CD4-positive, alpha-beta T cell treated with Interleukin-15 for 4 hours (primary cell): ENCODE measurements at places on chromosomes 7 and 10.

- no peak for DNase-seq
Measured at GRCh38 chr7:127665922-127666321, 13.9 kb downstream of the SND1 start.

GRCh38 chr7:103833401-103833800 is 156.1 kb downstream of the RELN start:
- DNase-seq = no peak

GRCh38 chr10:119003572-119004289 is 25.8 kb upstream of the NANOS1 start:
- no peak for DNase-seq

GRCh38 chr7:138875794-138876193 is 77.8 kb upstream of the ATP6V0A4 start:
- DNase-seq = peak; percentile 67

GRCh38 chr7:151058781-151059366 is 515 bp upstream of the SLC4A2 start:
- DNase-seq = peak; percentile 7

- DNase-seq = no peak
Measured at GRCh38 chr7:75808106-75808505, 5.5 kb downstream of the CCL24 start.

GRCh38 chr10:35487336-35488034 is 117.7 kb upstream of the GJD4 start:
- no peak for DNase-seq

GRCh38 chr7:17121671-17122070 is 176.8 kb upstream of the AHR start:
- no peak for DNase-seq

- no peak for DNase-seq
Measured at GRCh38 chr7:138033241-138033640, 31.4 kb upstream of the CREB3L2 start.

DNA sequence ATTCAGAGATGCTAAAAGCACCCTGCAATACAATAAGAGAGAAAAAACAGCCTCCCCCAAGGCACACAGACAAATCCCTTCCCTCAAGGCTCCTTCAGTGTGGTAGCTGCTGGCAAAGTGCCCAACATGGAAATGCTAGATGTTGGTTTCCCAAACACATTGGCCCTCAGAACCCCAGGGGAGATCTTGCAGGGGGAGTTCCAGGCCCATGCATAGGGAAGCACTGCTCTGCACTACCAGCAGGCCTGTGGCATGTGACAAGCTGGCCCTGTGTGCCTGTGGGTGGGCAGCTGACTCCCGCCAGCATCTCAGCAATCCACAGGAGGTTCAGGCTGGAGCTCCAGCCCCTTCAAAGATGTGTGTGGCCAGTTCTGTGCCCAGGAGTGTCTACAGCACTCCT is 16.8 kb upstream of the CSGALNACT2 start:
- DNase-seq = no peak

DNA sequence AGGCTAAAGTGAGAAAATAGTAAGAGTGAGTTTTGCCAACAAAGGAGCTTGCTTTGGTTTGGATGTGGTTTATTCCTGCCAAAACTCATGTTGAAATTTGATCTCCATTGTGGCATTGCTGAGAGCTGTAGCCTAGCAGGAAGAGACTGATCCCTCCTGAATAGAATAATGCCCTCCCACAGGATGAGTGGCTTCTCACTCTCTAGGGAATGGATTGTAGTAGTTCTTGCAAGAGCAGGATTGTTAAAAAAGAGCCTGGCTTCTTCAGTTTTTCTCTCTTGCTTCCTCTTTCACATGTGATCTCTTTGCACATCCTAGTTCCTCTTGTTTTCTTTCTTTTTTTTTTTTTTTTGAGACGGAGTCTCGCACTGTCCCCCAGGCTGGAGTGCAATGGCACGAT is 34.4 kb downstream of the ASAH2 start:
- DNase-seq = no peak

DNA sequence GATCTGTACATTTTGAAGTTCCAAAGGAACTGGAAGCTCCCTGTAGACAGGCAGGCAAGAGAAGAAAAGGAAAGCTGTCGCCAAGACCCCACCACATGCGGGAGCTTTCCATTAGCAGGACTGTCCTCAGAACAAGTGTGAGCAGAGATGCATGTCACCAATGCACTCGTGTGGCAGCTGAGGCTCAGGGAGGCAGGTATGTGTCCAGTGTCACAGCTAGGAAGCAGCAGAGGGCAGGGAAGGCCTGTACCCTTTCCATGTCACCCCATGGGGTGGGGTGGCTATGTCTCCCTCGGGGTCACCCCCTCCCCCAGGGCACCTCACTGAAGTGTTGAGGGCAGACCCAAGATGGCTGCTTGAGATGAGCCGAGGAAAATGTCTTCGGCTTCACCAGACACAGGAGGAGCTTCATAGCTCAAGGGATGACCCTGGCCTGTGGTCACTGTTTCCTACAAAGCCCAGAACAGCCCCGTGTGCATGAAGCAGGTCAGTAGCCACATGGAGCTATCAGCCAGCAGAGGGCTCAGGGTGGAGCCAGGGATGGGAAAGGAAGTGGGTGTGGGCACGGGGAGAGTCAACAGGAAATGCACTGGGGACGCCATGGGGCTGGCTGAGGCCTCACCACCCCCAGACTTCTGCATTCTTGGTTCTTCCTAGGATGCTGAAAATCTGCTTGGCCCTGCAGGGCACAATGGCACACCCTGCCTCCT is 96.6 kb downstream of the FAM53B start:
- peak; percentile 77 for DNase-seq

- DNase-seq = no peak
Measured at GRCh38 chr10:120646159-120646732, 189.2 kb downstream of the PLPP4 start.

DNA sequence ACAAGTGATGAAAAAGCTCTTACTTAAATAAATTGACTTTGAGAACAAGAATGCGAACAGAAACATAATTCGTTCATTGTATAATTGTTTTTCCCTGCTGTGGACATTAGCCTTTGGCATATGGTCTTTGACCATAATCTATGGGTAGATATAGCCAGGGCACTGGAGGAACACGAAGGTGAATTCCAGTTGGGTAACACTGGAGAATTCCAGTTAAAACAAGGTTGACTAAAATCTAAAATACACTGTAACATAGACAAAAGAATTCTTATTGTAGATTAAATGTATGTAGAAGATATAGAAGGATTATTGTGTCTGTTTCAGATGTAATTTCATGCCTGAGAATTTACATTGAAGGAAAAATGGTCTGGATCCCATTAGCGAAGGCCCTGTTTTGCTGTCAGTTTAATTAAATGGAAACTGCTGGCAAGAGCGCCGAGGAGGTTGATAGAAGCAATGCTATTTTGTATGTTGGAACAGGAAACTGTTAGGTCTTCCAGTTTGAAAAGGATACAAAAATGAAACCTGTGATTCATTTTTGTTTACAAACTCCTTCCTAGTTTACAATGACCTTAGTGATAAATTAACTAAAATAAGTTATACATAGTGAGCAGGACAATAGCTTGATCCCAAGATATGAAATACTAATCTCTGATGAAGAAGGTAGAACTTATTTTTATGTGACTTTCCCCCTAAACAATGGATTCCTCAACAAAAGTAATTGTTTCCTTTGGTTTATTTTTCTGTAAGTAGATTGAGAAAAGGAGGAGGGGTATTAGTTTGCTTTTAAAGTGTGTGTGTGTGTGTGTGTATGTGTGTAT is 68.9 kb downstream of the ARID5B start:
- no peak for DNase-seq

- DNase-seq = no peak
Measured at GRCh38 chr10:49049660-49050059, 65.7 kb downstream of the VSTM4 start.

DNA sequence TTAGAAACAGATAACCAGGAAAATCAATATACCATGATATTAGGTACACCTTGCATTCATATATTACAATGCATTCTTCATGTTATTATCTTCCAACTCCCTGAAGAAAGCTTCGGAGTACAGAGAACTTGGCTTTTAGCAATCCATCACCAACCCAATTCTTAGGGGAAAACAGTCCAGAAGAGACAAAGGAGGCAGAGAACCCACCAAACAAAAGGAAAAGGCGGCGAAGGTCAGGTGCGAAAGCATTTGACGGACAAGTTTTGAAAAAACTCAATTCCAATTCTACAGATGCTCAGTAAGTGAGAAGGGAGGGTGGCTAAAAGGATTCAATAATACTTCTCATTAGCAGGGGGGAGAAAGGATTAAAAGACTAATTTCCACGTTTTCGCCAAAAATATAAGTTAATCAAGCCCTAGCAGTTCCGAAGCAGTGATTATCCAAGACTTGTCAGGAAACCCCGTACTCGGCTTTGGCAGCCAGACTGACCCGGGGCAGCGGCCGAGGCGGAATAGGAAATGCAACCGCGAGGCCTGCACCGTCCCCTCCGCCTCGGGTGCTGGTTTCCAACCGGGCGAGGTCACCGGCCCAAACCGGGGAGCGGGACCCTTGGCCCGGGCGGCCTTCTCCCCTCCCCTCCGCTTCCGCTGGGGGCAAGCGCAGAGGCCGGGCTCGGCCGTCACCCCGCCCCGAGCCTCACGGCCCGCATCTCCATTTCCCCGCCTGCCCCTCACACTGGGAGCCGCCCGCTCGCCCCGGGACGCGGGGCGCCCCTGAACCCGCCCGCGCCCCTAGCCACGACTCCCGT is 747 bp downstream of the GDI2 start:
- DNase-seq = peak; percentile 23

DNA sequence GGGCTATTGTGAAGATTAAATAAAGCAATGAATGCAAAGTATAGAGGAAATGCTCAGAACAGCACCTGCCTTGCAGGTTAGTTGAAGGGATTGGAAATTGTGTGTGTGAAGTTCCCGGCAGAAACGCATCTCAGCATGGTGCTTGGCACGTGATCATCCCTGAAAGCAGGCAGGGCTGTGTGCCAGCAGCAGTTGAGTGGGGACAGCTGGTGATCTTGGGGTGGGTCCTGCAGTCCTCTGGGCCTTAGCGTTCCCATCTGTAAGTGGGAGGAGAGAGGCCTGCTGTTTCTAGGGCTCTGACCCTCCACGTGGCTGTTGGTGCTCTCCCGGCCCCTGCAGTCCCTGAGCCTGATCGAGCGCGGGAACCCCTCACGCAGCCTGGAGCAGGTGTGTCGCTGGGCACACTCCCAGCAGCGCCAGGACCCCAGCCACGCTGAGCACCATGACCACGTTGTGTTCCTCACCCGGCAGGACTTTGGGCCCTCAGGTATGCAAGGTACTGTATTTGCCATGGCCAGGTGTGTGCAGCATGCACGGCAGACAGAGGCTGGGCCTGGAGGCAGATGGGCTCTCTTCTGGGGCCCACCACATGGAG is 55.3 kb downstream of the TBATA start:
- no peak for DNase-seq

DNA sequence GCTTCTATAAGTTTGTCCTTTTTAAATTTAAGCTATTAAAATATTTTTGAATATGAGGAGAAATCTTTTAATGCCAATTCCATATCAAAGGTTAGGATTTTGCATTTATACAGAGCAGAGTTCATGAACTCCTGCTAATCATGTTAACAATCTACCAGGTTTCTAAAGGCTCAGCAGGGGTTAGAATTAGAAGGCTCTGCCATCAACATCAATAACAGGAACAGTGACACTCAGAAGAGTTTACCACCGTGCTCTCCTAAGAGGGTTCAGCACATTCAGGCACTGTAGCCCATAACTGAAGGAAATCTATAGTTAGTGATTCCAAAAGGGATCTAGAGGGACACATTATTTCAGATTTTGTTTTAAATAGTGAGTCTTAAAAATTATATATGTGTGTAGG is 100.1 kb downstream of the HOXA1 start:
- DNase-seq = no peak

DNA sequence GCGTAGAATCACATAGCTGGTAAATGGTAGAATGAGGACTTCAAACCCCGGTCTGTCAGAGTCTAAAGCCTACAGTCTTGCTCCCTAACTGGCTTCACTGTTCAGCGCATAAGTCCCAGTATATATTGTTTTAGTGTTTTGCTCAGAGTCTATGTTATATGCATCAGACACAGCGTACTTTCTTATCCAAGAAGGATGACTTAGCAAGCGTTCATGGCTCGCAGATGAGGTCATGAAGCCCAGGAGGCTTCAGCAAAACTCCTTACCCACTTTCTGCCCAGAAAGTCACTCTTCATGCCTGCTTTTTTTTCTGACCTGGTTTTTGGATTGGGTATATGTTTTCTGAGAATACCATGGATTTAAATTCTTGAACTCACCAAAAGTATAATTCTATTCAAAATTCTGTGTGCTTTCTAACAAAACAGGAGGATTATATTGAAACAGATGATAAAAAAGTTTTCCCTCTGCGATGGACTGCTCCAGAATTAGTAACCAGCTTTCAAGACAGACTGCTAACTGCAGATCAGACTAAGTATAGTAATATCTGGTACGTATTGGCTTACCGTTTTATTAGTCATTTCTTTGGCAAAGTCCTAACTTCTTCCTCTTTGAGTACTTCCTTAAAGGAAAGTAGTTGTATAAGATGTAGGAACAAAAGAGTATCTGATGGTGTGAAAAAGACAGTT is 24.6 kb upstream of the BHLHA15 start:
- DNase-seq = no peak

DNA sequence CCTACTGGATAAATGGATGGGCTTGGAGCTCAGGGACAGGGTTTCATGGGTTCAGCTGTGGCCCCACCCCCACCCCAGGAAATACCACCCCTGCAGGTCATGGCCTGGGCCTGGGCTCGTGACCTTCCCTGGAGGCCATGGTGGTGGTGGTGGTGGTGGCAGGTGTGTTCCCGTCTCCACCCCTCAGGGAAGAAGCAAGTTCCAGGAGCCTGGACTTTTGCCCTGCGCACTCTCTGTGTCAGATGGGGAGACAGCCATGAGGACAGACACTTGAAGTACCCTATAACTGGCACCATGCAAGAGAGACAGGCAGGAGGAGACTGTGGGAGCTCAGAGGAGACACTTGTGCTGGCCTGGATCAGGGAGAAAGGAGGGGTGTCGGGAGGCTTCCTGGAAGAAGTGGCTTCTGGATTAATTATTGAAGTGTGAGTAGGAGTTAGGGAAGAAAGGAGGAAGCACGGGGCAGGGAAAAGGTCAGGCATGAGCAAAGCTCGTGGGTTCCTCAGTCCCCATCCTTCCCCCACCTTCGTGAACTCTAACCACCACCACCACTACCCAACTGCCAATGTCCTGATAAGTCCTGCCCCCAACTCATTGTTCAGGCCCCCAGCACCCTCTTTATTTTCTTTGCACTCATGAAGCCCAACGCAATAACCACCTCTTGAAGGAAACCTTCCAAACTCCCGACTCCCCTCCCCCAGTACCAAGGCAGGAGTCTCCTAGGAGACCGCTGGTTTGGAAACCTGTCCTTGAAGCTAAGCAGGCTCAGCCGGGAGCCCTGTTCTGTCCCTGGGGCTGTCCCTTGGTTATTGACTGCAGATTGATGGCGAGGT is 8.9 kb downstream of the SH2B2 start:
- DNase-seq = no peak

DNA sequence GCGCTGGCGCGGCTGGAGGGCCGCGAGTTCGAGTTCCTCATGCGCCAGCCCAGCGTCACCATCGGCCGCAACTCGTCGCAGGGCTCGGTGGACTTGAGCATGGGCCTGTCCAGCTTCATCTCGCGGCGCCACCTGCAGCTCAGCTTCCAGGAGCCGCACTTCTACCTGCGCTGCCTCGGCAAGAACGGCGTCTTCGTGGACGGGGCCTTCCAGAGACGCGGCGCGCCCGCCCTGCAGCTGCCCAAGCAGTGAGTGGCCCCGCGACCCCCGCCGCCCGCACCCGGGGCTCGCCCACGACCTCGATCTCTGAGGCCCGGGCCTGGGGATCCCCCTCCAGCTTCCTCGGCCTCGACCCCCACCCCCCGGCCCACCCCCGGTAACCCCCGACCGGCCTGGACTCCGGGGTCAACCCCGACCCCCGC is 537 bp downstream of the FOXK1 start:
- DNase-seq = peak; percentile 20
